ENCODE measurements at places on chromosomes 5 and 9.

DNA sequence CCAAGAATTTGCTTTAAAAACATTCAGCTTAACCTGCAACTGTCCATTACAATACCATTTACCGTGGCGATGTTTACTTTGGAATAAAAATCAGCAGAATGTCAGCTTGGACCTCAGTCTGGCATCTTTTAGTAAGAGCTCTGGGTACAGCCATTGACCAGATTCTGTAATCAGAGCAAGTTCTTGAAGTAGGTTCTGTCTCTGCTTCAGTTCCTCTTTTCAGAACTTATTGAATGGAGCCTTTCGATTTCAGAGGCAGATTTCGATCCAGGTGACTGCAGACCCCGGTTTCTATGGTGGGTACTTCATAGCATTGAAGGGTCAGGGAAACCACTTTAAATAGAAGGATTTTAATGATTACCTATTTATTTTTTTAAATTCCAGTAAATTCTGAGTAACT is 53.4 kb upstream of the SV2C start:
- no peak for DNase-seq

DNA sequence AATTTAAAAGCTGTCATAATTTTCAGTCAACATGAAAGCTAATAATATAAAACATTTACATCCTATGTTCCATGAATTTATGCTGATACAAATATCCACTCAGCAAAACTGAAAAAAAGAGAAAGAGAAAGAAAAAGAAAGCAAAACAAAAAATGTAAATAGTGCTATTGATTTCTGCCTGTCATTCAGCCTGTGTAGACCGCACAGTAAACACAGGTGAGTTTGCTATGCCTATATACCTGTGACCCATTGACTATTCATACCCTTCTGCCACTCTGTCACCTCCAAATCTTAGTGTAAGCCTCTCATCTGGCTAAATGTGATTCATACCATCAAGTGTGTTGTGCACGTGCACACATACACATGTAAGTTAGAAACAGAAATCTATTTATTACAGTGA is 359.0 kb upstream of the RORB start:
- no peak for DNase-seq

DNA sequence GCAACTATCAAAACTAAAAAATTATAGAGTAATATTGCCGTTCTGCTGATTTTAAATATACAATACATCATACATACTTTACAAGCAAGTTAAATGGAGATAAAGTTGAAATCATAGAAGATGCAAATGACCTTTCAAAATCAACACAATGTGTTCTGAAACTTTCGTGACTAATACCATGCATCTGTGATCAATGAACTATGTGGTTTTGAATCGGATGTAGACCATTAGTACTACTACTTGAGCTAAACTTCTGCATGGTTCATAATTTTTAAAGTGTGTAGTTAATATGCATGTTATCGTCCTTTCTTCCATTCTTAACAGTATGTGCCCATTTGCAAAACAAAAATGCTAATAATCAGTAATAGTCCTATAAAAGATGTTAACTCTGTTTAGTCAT is 11.3 kb upstream of the PHF2 start:
- no peak for DNase-seq

DNA sequence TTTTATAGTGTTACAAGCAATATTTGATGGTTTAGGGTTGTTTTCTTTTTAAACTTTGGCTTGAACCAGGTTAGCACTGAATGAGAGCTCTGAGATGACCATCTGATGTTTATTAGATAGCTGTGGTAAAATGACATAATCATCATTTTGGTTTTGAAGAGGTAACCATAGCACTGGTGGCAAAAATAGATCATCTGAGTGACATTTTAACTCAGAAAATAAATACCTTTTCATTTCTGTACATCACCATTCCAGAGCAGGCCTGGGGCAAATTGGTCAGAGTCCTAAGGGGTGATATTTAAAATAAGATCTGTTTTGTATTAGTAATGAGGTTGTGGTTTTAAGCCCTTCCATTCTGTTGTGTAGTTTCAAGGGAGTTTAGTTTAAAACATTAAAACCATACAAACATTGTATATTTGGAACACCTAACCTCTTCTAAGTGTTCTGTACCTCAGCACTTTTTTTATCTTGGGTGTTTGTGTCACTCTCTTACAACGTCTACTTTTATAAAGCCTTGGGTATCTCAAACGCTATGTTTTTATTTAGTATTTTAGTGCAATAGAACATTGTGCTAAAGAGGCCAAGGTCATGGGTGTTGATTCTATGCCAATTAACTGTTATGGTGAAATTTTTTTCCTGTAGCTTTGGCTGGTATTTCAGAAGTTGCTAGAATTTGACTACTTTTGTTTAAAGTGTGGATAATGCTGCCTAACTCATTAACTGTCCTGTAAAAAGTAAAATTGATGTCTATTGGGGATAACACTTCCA is 166.1 kb downstream of the CD180 start:
- no peak for DNase-seq

DNA sequence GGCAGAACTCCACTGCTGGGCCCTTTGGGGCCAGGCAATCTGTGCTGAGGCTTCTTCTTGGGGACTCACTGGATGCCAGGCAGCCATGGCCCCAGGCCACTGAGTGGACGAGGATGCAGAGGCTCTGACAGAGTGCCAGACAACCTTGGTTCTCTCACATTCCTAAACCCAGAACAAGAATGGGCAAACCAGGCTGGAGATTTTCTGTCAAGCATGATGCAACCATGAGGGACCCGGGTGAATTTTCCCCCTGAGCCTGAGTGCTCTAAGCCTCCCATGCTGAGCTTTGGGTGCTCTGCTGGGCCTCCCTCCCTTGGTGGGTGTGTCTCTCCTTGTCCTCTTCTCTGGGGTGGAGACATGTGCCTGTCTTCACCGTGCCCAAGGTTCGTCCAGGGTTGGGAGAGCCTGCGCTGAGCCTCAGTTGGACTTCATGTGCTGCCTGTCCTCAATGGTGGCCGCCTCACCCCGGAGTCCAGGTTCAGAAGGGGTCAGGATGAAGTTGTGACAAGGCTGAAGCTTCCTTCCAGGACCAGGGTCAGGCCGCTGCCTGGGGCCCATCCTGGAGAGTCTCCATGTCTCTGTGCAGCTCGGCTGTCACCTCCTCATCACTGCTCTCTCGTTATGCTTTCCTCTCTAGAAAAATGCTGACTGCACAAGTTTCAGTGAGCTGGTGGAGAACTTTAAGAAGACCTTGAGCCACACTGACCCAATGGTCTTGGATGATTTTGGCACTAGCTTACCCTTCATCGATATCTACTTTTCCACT is 24.1 kb downstream of the PITX1 start:
- DNase-seq, result no peak

GRCh38 chr9:134340475-134341160 is 14.4 kb downstream of the RXRA start:
- no peak for DNase-seq

GRCh38 chr5:124812771-124813358 is 66.4 kb upstream of the ZNF608 start:
- no peak for DNase-seq

- no peak for DNase-seq
These were observed 388.3 kb downstream of the PLK2 start for GRCh38 chr5:58071566-58071965.

GRCh38 chr9:117703537-117703936 is 666 bp upstream of the TLR4 start:
- DNase-seq, result no peak

Data from stimulated activated CD4-positive, alpha-beta T cell treated with anti-CD3 and anti-CD28 coated beads, Interleukin-4, amount 100 ng/mL, for 1 hour (primary cell).